GM12892 (cell line): ENCODE measurements at places on chromosomes 4 and X.
A peak's percentile ranks its signal among the peaks of the same experiment; 100 is the strongest.

GRCh38 chrX:30610026-30610425 is 32.5 kb upstream of the TASL start:
- DNase-seq = no peak

DNA sequence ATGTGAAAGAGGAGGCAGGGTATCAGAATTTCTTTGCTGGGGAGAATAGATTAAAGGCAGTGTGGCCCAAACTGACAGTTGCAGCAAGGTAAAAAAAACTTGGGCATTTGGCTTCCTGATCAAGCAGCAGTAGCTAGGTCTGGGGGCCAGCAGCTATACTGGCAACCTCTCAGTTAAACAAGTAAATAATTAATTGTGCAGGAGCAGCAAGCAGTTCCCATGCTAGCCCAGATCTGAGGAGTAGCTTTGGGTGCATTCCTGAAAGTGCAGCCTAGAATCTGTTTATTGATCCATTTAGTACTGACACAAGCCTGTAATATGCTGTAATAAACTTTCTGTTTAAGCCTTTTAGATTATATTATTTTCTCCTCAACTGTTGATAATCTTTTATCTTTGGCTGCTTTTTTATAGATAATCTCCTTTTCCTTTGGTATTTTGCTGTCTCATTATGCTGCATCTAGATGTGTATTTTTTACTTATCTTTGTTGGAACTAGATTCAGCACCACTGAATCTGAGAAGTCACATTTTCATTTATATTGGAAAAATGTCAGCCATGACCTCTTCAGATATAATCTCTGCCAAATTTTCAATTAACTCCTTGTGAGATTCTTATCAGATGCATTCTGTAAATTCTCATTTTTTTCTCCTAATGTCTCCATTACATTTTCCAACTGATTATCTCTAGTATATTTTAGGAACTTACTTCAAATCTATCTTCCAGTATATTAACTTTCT is 276.3 kb downstream of the STPG2 start:
- DNase-seq = no peak

DNA sequence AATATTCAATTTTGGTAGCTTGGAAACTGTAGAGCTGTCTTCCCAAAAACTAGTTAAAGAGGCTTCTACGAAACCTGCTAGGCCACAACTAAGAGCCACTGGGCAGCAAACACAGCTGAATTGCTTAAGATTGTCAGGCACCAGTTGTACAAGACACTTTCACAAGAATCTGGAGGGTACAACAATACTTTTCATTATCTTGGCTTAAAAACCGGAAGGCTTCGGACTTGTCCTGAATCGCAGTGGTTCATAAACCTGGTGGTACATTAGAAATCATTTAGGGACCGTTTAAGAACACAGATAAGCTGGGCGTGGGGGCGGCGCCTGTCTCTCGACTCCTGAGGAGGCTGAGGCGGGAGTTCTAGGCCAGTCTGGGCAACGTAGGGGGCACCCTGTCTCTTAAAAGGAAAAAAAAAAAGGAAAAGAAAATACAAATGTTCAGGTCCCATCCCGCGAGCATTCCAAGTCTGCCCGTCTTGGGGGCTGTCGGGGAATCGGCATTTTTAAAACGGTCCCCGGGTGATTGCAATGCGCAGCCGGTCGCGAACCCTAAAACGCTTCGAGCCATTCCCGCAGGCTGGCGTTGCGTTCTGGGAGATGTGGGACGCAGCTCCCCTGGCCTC is 763 bp downstream of the PYURF start:
- DNase-seq = peak; percentile 18

DNA sequence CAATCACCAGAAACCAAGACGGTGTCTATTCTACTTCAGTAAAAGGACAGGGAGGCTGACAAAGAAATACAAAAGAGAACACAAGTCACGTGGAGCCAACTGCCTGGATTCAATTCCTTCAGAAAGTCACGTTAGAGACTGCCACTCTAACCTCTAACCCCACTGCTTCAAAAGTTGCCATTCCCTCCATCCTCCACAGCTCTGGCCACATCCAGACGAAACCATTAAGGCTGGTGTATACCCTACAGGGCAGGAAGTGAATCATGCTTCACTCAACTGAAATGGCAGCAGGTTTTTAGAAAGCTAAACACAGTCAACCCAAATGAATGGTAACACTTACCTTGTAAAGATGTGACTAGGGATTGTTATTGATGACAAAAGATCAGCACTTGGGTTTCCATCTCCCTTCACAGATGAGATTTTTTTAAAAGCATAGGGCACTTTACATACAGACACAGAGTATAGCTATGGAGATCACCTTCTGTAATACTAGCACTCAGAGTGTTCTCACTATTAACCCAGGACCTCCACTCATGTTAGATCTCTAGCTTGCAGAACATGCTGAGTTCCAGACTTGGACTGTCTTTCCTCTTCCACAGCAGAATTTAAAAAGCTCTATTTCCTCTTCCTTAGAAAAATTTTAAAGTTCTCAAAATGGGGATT is 37.4 kb downstream of the MAML3 start:
- no peak for DNase-seq

GRCh38 chr4:3416821-3417221 is 24.9 kb upstream of the HGFAC start:
- no peak for DNase-seq

- DNase-seq = no peak
Observed at GRCh38 chrX:101136235-101136634, 38.2 kb downstream of the CENPI start.

DNA sequence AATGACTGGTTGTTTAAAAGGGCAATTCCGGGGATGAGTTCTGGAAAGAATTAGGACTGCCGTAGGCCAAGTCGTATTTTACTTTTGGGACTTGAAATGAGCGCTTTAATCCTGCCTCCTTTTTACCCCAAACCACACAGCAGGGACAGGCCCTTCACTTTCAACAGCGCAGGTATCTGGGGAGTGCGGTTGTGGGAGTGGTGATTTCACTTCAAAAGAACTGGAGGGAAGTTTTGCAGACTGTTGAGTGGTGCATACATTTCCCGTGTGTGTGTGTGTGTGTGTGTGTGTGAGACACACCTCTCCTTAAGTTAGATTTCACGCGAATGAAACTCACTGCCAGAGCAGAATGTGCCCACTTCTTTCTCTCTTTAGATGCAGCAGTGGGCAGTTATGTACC is 2.8 kb downstream of the NHS start:
- no peak for DNase-seq

GRCh38 chr4:81404294-81404693 is 67.4 kb downstream of the RASGEF1B start:
- DNase-seq = no peak

DNA sequence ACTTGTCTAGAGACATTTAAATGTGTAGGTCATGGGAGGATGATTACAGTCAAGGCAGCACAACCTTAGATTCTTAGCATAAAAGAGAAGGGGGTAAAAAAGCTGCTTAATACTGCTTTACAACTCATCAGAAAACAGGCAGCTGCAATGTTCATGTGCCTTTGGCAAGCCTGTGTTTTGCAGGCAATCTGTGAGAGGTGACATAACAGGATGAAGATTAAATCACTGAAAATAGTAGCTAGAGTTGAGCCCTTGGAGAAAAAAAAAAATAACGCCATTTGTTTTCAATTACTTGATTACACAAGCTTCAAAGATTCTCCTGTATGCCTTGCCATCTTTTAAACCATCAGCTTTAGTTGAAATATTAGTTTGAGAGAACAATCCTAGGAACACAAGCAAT is 847.6 kb upstream of the LCORL start:
- DNase-seq = no peak

DNA sequence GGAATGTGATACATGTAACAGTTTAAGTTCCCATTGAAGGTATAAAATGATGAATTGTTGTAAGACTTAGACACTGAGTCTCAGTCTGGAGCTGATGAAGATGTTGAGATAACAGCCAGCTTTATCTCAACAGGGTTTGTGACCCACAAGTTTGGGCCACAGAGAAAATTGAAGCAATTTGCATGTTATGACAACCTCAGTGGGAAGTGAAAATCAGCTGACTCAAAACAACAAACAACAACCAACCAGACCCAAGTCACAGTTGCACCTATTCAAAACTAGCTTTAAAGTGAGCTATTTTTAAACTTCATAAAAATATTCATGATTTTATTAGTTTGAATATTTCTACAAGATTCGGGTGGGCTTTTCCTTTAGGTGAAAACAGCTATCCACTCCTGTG is 8.0 kb downstream of the SFRP2 start:
- no peak for DNase-seq

DNA sequence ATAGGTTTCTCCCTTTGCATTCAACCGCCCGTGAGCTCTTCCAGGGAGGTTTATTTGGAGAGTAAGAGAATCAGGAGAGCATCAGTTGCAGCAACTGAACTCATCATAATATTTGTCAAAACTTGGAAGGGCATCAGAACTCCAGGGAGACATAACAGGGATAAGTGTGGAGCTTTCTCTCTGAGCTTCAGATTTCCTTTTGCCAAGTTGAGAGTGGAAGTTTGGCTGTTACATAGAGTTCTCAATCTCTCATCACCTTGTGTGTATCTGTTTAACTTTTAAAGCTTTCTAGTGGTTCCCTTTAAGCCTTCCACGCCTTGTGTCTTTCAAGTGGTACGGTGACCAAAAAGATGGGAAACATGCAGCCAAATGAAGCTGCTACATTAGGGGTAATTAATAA is 18.8 kb downstream of the BMP3 start:
- DNase-seq = no peak

DNA sequence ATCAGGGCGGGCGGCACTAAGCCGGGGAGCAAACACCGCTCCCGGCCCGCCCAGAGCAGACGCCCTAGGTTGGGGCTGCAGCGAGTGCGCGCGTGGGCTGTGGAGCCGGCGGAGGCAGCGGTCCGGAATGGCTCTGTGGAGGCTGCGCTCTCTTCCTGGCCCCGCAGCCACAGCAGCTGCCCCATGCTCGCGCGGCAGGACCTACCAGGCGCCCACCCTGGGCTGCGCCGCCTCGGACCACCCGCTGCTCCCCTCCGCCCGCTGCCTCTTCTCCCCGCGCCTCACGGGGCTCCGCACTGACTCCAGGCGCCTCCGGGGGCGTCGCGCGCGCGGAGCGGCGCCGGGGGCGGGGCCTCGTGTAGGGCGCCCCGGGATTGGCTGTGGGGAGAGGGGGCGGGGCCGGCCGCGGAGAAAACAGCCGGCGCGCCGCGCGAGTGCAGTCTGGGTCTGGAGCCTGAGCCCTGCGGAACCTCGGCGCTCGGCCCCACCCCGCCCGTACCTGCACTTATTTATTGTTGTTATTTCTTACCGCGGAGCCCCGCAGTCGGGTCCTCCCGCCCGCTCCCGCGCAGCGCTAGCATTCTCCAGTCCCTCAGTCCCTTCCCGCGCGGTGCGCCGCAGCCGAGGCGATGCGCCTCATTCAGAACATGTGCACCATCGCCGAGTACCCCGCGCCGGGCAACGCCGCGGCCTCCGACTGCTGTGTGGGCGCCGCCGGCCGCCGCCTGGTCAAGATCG is at the start of gene RASL11B:
TSS of gene RASL11B (plus strand) at position 439 of the 738 bp plus-strand sequence. CDS start at position 630, 191 bp downstream.
- DNase-seq = peak; percentile 95

DNA sequence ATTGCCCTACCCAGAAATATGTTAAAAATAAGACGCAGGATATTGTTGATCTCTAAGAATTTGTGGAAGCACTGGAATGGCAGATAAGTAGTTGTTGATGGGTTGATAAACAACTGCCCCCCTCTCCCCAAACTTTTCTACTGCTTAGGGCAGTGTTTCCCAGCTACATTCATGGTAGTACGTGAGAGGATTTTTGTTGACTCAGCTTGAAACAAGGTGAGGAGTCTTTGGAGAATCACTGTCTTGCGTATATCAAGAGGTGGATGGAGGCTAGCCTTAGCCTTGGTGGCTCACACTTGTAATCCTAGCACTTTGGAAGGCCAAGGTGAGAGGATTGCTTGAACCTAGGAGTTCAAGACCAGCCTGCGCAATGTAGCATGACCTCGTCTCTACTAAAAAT is 5.7 kb downstream of the ENOPH1 start:
- DNase-seq = no peak

- no peak for DNase-seq
Observed at GRCh38 chr4:27947302-27947701, 1086.7 kb downstream of the STIM2 start.

GRCh38 chrX:116379854-116380253 is 56.6 kb upstream of the SLC6A14 start:
- no peak for DNase-seq

GRCh38 chrX:48467281-48467761 is 2.7 kb downstream of the SLC38A5 start:
- no peak for DNase-seq

- DNase-seq = no peak
Observed at GRCh38 chrX:9462456-9462855, 2.4 kb upstream of the TBL1X start.

GRCh38 chrX:49186125-49187027 is at the start of gene PRICKLE3:
PRICKLE3 (minus strand) TSS chrX:49186373; CDS start chrX:49186297, 76 bp downstream.
- peak; percentile 73 for DNase-seq

DNA sequence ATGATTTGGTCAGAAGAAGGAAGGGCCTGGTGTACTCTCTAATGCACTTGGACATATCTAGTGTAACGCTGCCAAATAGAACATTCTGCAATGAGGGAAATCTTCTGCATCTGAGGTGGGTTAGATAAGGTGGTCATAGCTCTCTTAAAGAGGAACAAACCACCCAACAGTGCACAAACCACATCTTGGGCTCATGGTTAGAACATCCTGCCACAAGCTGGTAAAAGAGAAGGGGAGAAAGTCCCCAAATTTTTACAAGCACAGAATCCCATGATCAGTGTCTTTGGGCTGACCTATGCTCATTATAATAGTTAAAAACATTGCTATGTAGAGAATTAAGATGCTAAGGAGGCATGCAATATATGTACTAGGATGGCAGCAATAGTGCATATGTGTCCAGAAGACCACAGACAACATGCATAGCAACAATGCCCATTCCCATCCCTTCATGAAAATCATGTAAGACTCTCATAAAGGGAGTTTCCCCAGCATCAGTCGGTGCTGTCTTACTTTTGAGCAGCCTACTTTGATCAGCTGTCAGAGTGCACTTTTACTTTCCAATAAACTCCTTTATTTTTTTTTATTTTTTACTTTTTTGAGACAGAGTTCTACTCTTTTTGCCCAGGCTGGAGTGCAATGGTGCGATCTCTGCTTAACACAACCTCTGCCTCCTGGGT is 99.7 kb upstream of the SLC7A11 start:
- DNase-seq = no peak

GRCh38 chr4:111952688-111953087 is 192.6 kb upstream of the FAM241A start:
- no peak for DNase-seq

DNA sequence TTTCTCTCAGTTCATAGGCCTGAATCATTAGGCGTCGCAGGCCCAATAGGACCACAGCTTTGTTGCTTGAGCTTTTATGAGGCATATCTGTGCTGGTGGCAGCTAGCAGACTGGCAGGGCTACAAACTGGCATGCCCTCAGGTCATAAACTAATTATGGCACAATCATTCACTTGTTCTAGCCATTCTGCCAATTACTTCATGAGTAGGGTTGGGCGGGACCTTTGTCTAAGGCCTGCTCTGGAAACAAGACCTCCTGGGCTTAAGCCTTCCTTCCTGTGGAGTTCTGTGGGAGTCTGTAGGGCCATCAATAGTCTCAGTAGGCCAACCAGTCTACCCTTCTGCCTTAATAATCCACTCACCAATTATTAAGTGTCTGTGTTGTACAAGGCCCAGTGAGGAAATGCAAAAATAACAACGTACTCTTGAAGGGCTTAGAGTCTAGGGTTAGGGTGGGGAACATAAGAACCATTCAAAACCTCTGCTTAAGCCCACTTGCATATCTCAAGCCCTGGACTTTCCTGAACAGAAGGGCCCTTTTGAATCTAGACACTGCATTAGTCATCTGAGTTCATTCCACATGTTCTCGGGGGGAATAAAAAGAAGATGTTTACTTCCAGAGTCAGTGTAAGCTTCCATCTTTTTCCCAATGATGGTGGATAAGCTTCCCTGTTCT is 44.5 kb downstream of the SHROOM4 start:
- no peak for DNase-seq
